ENCODE measurements at places on chromosomes 13 and 19.

GRCh38 chr19:5424192-5424973 is 30.8 kb upstream of the ZNRF4 start:
- no peak for DNase-seq

DNA sequence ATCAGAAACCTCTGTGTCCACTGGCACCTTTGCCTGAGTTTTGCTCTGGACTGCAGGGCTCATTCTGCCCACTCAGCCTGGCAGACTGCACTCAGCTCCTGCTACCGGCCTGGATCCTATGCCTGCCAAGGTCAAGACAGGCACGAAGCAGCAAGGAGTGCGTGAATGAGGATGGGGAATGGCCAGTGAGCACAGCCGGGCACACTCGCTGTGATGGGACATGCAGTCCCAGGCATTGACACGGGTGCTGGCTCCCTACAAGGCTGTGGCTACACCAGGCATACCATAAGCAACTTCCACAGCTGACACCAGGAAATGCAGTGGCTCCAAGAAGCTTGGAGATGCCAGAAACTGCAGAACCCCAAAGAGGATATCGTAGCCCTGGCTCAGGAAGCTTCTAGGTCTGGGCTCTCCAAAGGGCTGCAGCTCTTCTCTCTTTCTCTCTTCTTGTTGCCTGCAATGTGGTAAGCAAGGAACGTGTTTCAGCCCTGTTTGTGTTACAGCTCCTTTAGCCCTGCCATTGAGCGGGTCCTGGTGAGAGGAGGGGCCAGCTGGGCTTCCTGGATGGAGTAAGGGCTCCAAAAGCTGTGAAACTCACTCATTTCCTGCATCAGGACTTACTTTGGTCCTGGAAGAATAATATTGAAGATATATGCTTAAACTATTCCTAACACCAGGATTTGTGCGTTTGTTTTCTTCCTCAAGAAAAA is 832.6 kb upstream of the SLITRK5 start:
- DNase-seq, result no peak

GRCh38 chr13:106497079-106497478 is 38.4 kb downstream of the EFNB2 start:
- DNase-seq, result no peak

DNA sequence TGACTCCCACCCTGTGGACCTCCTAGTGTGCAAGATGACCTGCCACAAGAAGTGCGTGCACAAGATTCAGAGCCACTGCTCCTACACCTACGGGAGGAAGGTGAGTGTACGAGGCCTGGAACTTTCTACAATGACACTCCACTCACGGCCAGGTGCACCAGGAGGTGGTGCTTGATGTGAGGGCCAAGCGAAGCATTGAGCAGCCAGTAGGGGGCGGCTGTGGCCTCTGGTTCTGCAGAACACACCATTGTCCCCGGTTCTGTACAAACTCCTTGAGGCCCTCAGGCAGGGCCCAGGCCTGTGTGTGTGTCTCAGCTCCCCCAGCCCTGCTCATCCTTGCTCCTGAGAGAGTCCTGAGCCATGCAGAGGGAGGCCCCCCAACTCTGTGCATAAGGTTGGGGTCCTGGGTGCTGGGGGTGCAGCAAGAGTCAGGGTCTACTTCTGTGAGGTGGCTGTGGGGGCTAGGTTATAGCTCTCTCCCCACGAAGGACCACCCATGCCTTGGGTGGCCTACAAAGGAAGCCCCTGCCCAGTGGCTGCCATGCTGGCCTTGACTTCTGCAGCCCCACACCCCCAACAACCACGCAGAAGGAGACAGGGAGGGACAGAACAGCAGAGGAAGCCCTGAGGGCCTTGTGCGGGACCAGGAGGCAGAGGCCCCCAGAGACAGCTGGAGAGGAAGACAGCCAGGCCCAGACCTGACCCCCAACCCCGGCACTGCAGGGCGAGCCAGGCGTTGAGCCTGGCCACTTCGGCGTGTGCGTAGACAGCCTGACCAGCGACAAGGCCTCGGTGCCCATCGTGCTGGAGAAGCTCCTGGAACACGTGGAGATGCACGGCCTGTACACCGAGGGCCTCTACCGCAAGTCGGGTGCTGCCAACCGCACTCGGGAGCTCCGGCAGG is 9.7 kb upstream of the USE1 start:
- DNase-seq, result no peak

DNA sequence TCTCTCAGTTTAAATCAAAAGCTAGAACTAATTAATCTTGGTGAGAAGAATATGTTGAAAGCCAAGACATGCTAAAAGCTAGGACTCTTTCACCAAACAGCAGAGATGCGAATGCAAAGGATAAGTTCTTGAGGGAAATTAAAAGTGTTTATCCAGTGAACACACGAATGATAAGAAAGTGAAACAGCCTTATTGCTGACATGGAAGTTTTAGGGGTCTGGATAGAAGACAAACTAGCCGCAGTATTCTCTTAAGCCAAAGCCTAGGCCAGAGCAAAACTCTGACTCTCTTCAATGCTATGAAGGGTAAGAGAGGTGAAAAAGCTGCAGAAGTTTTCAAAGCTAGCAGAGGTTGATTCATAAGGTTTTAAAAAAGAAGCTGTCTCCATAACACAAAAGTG is 103.0 kb downstream of the UFM1 start:
- DNase-seq, result no peak

DNA sequence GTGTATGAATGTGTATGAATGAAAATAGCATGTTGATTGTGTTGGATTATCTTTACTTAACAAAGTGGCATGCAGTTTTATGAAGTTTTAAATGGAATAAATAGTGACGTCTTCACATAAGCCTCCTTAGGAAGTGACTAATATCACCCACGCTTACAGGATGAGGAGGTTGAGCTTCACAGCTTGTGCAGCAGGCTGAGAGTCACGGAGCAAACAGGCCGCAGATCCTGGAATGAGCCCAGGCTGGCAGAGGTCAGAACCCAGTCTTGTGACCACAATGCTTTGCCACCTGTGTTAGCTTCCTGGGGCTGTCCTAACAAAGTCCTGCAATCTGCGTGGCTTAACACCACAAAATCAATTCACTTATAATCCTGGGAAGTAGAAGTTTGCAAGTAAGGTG is 20.8 kb downstream of the LAIR2 start:
- peak; percentile 17 for DNase-seq

- no peak for DNase-seq
Measured at GRCh38 chr13:51177188-51177587, 45.0 kb upstream of the FAM124A start.

GRCh38 chr13:34593658-34594057 is 348.4 kb upstream of the NBEA start:
- DNase-seq, result no peak

- DNase-seq, result no peak
Measured at GRCh38 chr19:11373885-11374432, 507 bp upstream of the SWSAP1 start.

- DNase-seq, result no peak
Measured at GRCh38 chr19:12453495-12453894, 12.7 kb upstream of the ZNF443 start.

- DNase-seq, result no peak
Measured at GRCh38 chr19:7888826-7889217, 512 bp downstream of the LRRC8E start.

DNA sequence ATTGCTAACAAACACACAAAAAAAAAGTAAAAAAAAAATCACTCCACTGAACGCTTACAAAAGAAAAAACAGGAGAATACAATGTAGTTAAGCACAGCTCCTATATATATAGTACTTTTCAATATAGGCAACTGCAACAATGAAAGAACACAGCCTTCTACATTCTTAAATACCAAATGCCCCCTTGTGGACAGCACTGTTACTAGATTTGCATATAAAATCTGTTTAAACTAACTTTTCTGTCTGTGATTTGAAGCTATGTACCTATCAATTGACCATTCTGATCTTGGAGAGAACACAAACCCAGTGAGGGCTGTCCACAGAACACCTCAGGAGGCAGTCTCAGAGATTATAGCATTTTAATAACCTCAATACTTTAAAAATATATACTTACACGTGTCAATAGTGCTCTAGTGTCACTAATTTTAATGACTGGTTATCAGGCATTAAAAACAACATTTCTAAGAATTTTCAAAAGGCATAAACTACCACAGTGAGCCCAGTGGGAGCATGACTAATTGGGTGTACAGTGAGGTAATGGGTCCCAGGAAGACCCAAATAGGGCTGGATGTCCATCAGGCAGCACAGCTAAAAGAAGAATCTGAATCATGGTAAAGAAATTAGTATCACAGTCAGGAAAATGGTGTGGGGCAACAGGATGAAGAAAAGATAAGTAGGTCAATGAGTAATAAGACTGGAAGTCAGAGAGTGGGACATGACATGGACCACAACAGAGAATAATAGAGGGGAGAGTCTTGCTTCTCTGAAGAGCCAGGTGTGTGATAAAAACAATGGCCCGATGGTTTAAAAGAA is 22.2 kb downstream of the CCDC169 start:
- peak; percentile 89 for DNase-seq

- no peak for DNase-seq
Measured at GRCh38 chr13:73731564-73731963, 402.6 kb downstream of the KLF12 start.

DNA sequence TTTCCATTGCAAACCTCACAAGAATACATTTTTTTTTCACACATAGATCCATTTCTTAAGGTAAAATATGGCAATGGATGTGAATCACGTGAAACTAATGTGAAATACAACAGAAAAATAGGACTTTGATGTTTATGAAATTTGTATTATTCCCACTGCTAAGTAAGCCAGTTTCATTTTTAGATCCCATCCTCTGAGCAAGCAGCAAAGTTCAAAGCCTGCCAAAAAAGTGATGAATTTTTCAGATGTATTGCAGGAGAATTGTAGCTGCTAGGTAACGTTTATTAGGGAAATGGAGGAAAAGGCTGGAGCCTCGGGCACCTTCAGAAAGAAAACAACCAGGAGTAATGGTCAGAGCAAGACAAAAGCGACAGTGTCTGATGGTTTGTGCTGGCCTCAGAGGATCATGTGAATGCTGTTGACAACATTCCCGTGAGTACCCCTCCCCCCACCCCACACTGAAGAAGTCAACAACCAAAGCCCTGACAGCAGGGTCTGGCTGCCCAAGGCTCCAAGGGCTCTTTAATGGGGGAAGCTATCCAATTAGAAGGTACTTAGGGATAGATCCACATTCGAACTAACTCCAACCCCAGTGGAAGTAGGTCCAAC is 95.5 kb downstream of the OXGR1 start:
- DNase-seq, result peak; percentile 87

DNA sequence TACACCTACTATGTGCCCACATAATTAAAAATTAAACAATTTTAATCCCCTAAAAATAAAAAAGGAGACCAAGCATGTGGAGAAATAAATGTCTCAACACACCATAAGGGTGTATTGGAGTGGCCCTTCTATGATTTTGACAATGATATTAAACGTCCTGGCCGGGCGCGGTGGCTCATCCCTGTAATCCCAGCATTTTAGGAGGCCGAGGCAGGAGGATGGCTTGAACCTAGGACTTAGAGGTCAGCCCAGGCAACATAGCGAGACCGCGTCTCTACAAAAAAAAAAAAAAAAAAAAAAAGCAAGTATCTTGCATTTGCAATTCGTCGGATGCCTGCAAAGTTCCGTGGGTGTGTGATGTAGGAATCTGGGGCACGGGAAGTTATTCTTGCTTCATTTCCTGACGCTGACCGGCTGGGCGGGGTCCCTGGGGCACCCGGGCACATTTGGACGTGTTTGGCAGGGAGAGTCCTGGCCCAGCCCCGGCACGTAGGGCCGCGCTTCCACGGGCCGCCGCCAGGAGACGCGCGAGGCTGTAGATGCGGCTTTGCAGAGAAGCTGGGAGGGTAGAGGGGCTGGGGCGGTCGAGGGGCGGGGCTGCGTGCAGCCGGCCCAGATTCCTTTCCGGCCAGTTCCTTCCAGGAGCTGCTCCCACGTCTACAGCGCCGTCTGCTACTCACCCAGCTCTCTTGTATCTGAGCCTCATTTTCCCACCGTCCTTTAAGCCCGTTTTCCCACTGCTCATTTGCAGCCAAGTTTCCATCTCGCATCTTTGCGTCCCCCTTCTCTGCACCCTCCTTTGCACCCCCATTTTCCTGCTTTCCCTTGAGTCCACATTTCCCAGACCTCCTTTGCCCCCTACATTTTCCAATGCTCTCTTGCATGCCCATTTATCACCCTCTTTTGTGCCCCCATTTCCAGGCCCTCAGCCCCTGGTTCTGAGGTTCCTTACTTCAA is 2.2 kb upstream of the TSPAN16 start:
- peak; percentile 96 for DNase-seq

GRCh38 chr13:62595976-62596375 is 1180.3 kb upstream of the PCDH20 start:
- DNase-seq, result peak; percentile 11

GRCh38 chr13:59112221-59112718 is 1051.5 kb downstream of the DIAPH3 start:
- peak; percentile 21 for DNase-seq

DNA sequence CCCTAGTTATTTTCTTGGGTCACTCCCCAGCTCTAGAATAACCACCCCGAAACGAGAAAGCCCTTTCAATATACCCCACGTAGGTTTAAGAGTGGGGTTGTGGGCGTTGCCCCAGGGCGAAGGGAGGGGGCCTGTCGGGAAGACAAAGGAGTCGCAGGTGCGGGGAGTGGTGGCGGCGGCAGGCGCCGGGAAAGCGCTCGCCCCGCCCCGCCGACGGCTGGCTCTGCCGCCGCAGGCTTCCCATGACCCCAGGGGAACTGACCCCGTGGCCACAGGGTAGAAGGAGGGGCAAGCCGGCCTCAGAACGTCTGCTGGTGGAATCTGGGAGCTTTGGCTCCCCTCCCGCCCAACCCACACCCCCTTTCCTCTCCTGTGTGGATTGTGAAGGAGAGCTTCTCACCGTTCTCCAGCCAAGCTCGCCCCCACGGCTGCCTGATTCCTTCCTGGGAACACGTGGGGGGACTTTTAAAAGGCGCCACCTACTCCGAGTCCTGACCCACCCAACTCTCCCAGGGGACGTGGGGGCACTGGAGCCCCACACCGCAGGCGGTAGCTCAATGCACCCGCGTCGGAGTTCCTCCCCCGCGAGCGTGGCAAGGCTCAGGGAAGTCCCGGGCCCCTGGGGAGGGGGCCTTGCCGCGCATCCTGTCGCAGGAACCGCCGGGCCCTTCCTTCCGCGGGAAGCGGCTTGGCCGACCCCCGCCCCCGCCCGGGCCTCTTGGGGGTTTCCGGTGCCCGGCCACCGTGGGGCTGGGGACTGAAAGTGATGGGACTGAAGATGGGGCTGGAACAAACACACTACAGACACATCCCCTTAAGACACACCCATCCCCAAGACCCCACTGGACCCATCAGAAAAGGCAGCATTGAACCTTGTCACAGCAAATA is 5.5 kb downstream of the IER2 start:
- peak; percentile 88 for DNase-seq

GRCh38 chr19:45170146-45171106 is 7.6 kb downstream of the TRAPPC6A start:
- no peak for DNase-seq

DNA sequence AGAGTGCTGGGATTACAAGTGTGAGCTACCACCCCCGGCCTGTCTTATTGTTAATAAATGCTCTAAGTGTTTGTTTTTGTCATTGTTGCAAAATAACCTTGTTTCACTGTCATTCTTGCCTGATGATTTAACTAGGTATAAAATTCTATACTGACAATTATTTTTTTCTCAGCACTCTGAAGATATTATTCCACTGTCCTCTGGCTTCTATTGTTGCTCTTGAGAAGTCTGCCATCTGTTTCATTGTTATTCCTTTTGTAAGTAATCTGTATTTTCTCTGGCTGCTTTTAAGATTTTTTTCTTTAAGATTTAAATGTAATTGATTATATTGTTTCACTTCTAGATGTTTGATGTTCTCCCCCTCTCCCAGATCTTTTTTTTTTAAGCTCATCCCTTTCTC is 17.6 kb downstream of the ZNF420 start:
- DNase-seq, result no peak

All from muscle of leg (tissue), 16 donors.